NCI-H1417 treated with DMSO at 0.1 percent for 48 hours (cell line): ENCODE measurements at places on chromosomes 1 and 21.

DNA sequence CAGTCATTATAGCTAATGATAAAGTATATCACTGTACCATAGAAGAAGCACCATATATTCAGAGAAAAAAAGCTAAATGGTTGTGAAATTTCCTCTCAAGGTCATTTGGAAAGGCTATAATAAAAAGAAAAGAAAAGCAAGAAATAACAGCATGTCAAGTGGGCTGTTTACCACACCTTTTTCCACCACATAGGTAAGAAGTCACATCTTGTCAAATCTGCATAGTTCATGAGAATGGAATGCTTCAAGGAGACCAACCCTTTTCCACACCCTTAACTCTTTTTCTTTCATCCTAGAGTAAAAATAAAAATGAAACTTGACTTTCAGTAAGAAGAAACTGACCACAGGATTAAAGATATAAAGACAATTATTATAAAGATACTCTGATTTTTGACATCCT, 91.2 kb downstream of the ATP6V1G3 start:
- no peak for DNase-seq

DNA sequence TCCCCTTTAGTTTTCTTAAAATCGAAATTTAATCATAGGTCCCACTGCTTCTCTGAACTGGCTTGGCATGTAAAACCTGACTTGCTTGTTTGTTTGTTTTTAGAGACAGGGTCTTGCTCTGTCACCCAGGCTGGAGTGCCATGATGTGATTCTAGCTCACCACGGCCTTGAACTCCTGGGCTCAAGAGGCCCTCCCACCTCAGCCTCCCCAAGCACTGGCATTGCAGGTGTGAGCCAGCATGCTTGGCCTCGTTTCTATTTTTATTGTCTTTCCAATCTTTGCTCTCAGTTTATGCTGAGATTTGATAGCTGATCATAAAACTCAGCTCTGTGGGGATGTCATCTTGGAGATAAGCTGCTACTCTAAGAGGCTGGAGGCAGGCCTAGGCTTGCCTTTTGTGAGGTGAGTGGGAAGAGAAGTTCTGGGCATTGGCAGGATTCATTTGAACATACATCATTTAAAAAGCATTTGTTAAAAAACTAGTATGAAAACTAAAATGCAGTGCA, 51.5 kb upstream of the GCLM start:
- DNase-seq = no peak

GRCh38 chr1:16434501-16434900, 2.7 kb downstream of the SPATA21 start:
- no peak for DNase-seq

DNA sequence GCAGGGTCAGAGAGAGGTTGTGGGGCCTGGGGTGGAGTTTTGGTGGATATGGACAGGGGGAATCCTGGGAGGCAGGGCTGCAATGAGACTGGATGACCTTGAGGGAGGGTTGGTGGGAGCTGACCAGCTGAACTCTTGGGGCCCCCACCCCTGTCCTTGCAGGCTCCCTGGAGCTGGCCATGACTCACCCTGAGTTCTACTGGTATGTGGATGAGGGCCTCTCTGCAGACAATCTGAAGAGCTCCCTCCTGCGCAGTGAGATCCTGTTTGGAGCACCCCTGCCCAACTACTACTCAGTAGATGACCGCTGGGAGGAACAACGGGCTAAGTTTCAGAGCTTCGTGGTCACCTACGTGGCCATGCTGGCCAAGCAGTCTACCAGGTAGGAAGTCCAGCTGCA, 23.6 kb downstream of the DISP3 start:
- no peak for DNase-seq

DNA sequence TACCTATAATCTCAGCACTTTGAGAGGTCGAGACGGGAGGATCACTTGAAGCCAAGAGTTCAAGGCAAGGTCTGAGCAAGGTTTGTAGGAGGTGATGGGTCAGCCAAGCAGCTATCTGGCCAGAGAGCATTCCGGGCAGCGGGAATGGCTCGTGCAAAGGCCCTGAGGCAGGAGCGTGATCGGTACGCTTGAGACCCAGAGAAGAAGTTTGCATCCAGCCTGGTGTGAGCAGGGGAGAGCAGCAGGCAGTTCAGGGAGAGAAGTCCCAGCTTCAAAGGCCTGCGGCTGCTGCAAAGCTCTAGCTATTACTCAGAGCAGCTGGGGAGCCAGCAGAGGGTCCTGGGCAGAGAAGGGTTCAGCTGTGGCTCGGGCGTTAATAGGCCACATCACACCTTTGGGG, 5.1 kb upstream of the SRARP start:
- no peak for DNase-seq
